NCI-H2227 treated with DMSO at 0.1 percent for 48 hours (cell line): ENCODE measurements at places on chromosomes 6 and 20.

DNA sequence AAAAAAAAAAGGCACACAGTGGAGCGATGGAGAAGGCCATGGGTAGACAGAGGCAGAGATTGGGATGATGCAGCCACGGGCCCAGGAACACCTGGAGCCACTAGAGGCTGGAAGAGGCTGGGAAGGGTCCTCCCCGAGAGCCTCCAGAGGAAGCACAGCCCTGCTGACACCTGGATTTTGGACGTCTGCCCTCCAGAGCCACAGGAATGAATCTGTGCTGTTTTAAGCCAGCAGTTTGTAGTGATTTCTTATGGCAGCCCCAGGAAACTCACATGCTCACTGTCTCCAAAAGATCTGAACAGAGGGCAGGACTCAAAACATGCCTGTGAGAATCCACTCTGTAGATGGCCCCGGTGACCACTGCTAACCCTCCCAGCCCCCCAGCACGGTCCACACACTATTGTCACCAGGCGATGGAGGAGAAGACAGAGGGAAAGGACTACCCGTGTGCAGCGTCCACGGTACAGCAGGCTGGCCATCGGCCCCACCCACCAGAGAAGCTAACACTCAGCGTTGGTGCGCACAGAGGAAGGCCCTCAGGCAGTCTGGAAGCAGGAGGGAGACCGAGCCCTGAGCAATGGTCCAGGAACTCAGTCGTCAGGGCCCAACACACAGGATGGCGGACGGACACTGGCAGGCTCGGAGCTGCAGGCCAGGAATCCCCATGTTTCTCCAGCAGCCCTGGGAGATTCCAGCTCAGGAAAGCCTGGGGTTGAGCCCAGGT lies 99.7 kb downstream of the BMP7 start:
- DNase-seq: no peak

DNA sequence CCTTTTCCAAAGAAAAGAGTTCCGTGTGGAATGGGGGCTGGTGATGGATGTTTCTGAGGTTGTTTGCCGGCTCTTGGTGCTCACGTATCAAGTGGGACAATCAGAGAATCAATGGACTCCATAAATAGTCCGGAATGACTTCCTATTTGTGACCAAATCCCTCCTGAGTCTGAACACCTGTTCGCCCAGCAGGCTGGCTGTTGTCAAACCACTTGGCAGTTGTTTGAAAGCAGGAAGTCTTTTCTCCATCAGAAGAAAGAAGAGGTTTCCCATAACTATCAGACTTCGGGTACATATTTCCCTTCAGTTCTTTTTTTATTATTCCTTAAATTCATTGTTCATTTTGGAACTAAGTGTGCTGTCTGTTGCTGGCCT lies 154.7 kb upstream of the RIN2 start:
- DNase-seq: no peak

DNA sequence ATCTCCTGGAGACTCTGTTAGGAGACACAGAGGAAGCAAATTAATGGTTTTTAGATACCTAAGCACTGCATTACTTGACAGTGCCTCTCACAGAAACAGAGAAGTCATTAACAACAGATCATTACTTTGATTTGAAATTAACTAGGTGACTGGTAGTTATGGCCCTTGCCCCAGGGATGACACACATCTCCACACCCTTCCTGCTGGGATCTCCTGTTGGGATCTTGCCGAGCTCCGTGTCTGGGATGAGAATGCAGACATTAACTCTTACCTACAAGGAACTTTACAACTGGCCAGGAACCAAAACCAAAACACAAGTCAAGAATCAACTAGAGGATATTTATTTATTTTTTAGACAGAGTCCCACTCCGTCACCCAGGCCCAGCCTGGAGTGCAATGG lies 2.2 kb upstream of the PRELID3B start:
- no peak for DNase-seq

- no peak for DNase-seq
These were observed 77.1 kb downstream of the SGK1 start for GRCh38 chr6:134240665-134241431.

DNA sequence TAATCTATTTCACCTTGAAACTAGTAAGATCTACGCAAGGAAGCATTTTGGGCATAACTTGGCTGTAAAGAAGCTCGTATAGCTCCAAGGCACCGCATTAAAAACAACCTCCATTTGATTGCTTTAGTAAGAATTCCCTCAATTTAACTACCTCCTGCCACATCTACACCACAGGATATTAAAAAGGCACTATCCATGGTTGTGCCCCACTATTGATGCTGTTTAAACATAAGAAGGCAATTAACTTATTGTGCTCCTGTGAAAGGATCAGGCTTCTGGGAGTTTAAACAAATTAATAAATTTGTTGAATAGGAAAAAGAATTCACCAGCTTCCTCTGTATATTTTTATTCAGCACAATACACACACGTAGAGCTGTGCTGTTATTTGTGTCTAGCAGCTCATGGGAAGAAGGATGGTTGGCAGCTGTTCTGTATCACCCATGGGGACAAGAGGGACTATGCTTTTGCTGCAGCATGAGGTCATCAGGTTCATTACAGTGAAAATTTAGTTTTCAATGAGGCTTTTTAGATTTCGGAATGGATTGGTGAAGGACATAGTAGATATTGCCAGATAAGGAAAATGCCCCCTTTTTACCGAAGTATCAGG lies 513.3 kb downstream of the HAO1 start:
- no peak for DNase-seq

- DNase-seq: no peak
These were observed 31.8 kb downstream of the TFAP2B start for GRCh38 chr6:50850223-50851048.
